Cerebellar nuclear complex (tissue), 1 donor: ENCODE measurements at places on chromosomes 7 and 10.

DNA sequence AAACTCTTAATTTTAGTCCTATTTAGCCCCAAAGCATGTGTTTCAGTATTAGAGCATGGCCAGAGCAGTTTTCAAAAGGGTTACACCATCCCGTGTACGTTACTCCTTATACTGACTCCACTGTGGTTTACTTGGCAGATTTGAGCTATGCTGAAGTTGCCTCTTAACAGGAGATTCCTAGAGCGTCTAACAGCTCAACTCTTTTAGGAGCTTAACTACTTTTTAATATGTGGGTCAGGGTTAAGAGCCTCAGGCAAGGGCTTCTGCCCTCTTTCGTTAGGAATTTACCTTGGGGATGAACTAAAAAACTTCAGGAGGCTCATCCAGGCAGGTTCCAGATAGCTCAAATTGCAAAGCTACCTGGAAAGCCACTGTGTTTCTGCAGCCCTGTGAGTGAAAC is 674.8 kb upstream of the C7orf33 start:
- DNase-seq: no peak

DNA sequence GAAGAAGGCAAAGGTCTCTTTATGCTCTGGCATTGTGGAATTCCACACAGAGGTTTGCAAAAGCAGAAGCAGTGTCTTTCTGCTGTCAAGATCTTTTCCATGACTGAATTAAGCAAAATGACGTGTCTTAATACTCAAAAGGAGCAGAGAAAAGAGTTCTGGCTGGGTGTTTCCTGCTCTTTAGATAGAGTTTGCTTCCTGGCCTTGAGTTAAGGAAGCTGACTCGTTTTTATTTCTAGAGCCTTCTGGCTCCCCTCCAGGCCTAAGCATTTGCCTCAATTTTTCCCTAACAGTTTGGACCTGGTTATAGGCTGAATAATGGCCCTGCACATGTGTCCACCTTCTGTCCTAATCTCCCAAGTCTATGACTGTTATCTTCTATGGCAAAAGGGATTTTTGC is 21.6 kb downstream of the TAS2R41 start:
- no peak for DNase-seq

DNA sequence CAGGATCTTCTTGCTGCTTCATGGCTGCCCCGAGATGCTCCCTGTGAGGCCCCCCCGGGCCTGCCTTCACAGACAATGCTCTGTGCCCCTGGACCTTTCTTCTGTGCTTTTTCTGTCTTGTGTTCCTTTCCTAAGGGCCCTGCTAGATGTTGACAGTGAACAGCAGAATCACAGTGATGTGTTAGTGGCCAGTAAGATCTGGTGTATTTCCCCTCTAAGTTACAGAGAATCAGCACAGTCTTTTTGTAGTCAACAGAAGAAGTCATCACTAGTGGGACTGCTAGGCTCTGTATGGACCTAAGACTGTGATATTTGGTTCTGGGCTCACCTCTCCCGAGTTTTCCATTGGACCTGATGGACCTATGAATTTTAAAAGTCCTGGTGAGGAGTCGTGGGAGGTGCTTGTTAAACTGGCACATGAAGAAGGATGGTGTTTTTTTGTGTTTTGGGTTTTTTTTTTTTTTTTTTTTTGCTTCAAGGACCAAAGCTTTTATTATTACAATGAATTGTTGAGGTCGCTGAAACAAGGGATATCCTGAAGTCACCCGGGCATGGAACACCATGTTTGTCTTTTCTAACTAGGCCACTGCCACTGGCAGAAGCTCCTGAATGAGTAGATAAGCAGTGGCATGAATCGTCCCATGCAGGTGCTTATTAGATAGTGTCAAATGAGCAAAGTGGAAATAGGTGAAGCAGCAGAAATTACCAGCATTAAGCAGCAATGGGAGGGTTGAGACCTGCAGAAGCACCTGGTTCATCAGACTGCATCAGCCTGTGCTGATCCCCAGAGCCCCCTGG is 194.8 kb downstream of the CELF2 start:
- no peak for DNase-seq

GRCh38 chr10:123821136-123821535 is 70.5 kb downstream of the CPXM2 start:
- no peak for DNase-seq

GRCh38 chr7:133771788-133772419 is 355.2 kb upstream of the LRGUK start:
- no peak for DNase-seq
